ENCODE measurements at places on chromosomes 1 and 21. TPM values are rescaled to one million over a fixed set of nuclear protein-coding genes. Genes with fewer than 3 reads are reported as not detected.

- peak; percentile 97 for DNase-seq
Observed at GRCh38 chr21:45363921-45364467, 41.0 kb upstream of the COL18A1 start.

GRCh38 chr1:220093361-220094015 is 444 bp upstream of the IARS2 start:
- peak; percentile 3 for DNase-seq

DNA sequence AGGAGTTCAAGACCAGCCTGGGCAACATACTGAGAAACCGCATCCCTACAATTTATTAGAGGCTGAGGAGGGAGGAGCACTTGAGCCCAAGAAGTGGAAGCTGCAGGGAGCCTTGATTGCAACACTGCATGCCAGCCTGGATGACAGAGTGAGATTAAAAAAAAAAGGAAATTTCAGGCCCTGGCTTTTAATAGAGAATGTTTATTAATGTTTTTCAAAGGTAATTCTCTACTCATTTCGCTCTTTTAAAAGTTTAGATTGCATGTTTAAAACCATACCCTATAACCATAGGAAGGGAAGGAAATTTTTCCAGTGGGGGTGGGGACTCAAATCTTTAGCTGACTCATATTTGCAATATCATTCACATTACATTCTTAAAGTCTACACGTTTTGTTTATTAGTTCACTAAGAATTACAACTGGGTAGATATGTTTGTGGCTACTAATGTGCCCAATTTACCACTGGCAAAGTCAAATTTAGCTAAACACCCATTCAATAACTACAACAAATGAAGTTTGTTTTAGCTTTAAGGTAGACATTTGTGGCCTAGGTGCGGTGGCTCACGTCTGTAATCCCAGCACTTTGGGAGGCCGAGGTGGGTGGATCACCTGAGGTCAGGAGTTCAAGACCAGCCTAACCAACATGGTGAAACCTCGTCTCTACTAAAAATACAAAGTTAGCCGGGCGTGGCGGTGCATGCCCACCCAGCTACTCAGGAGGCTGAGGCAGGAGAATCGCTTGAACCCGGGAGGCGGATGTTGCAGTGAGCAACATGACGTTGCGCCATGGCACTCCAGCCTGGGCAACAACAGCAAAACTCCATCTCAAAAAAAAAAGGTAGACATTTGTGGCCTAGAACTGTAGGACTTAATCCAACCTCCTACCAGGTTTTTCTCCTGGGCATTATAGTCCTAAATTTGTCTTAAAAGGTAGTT is 5.0 kb downstream of the KDM5B start:
- peak; percentile 52 for DNase-seq

- DNase-seq: no peak
Observed at GRCh38 chr1:109914587-109915240, 4.1 kb downstream of the CSF1 start.

DNA sequence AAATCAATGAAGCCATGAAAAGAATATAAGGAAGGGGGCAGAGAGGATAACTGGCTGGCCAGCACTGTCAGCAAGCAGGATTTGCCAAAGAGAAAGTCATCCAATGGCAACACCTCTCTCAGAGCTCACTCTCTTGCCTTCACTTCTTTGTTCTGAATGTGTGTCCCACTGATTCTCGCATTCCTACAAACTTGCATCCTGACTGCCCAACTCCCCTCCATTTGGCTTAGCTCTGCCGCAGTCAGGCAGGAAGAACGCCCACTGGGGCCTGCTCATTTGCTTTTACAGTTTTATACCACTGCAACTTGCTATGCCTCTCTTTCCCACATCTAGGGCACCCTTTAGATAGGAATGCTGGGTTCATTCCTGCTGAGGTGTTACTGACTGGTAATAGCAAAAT is 364.2 kb upstream of the ST6GALNAC5 start:
- no peak for DNase-seq

DNA sequence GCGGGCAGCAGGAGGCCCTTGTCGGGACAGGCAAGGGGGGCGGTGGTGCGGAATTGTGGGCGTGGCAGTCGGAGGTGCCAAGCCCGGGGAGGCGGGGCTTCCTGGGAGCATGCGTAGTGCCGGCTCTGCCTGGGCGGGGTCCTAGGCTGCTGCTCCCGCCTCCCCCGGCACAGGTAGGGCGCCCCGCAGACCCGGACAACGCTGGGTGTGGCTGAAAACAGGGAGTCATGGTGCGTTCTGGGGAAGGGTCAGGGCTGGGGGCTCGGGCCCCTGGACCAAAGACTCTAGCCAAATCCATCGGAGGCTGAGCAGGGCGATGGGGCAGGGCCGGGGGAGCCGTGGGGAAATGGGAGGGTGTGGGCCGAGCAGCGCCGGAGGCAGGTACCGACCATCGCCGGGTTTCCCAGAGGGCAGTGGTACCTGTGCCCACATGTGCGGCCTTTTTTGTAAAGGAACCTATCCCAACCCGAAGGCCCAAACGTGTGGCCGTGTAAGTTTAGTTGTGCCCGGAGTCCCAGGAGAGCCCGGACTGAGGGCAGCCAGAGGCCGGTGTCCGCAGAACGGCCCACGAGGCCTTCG is 231.9 kb downstream of the SDCCAG8 start:
- DNase-seq: no peak

DNA sequence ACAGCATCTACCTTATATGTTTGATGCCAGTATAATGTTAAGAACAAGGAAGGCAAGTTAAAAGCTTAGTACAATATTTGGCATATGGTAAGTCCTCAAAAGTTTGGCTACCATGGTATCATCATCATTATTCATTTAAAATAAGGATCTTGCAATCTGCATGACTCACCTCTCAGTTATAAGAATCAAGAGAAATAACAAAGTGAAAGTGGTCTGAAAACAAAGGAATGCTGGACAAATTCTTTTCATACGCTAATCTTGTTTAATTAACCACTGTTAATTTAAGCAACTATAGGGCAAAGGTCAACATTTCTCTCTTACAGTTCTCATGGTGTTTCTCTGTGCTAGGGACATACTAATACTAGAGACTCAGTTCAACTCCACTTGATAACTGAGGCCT is 13.0 kb upstream of the CLDN19 start:
- DNase-seq: no peak

DNA sequence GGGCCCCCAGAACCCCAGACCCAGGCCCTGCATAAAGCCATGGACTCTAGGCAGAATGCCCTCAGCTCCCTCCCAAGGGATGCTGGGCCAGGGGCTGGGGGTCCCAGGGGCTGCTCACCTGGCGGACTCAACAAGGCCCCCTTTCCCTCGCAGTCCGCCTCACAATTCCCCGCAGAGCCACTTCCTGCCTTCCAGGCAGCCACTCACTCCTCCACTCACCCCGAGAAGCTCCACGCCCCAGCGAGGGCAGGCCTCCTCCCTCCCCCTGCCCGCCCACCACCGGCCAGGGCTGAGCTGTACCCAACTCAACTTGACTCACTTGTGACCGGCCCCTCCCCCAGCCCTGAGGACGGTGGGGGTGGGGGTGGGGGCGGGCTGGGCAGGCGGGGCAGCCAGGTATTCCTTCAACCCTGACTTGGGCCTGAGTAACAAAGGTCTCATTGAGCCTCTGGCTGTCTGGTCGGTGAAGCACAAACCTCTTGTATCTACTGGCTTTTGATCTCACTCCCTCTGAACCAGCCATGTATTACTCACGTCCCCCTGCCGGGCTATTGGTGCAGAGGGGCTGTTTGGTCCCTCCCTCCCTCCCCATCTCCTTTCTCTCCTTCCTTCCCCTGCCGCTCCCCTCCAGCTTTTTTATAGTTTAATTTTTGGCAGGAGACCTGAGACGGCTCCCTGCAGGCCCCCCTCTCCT is 5.9 kb downstream of the BLACAT1 start:
- peak; percentile 93 for DNase-seq

GRCh38 chr1:94597701-94598100 is 56.1 kb upstream of the F3 start:
- peak; percentile 82 for DNase-seq

DNA sequence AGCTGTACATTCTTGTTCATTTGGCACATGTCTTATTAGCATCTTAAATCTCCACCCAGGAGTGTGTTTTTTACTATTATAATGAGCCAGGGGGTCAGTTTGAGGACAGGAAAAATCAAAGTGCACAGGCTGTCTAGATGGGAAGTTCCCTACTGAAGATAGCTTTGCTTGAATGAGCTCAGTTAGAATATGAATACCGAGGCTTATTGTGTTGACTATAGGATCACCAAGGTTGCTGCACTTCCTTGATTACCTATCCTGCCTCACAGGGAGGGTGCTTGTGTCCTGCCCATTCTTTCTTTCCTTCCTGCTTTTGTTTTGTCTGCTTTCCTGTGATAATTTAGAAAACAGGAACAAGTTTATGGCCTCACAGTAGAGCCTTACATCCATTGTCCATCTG is 16.3 kb downstream of the PHGDH start:
- no peak for DNase-seq

Gene FNDC5
- 2.7 TPM for total RNA-seq

Gene ZNF436
- 9.4 TPM for total RNA-seq

Gene PADI2
- 0.89 TPM for total RNA-seq

Gene PIGP
- 16.7 TPM for total RNA-seq

Gene PLA2G2F
- not detected for total RNA-seq

Gene LHX8
- total RNA-seq: 0.46 TPM

Gene MPL
- total RNA-seq: 0.06 TPM

Gene CFAP141
- total RNA-seq: not detected

Gene CLCA4
- total RNA-seq: not detected

All from Daoy (cell line).